Activated CD4-positive, alpha-beta T cell treated with anti-CD3 and anti-CD28 coated beads, Interleukin-2, amount 50 U/mL, for 4 hours (primary cell): ENCODE measurements at places on chromosomes 5 and 9.

- DNase-seq, result peak; percentile 63
These were observed 29.9 kb downstream of the CD180 start for GRCh38 chr5:67166460-67167285.

- DNase-seq, result no peak
These were observed 17.0 kb downstream of the NIPSNAP3B start for GRCh38 chr9:104780796-104781395.

- no peak for DNase-seq
These were observed 31.8 kb upstream of the FRRS1L start for GRCh38 chr9:109198736-109199382.

GRCh38 chr5:113090336-113091106, 113.9 kb downstream of the DCP2 start:
- no peak for DNase-seq

DNA sequence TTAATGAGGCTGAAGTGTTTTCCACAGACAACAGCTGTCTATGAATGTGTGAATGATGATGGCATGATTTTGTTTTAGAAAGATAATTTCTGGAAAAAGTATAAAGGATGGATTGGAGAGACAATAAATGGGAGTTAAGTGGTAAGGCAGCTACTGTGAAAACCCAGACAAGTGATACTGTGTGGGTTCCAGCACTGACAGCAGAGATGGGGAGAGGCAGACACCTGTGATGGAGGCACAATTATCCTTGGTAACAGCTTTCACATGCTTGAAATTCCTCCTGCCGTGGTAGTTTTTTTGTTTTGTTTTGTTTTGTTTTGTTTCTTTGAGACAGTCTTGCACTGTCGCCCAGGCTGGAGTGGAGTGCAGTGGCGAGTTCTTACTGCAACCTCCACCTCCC, 189.3 kb downstream of the DEPDC1B start:
- DNase-seq, result no peak

DNA sequence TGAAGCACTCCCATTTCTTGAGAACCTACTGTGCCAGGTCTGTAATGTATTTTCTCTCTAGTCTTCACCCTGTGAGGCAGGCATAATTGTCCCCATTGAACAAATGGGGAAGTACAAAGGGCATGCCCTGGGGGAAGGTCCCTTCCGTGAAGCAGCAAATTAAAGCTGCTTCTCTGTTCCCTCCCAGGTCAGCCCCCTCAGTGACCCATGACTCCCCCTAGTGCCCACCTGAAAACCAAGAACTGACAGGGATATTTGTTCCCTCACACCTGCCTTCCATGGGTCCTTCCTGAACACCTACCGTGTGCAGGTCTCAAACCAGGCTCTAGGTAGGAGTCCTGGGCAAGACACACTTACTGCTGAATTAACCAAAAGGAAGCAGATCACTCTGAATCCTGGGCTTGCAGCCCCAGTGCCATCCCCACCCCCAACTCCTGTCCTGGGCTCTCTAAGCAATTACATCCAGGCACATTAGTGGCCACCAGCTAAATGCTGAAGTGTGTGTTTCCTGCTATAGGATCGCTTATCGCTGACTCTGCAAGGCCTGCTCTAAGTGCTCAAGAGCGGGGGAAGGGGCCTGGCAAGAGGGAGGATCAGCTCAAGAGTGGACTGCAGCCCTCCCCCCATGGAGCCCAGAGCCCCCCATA, 254.8 kb downstream of the CDK5RAP2 start:
- DNase-seq, result no peak

DNA sequence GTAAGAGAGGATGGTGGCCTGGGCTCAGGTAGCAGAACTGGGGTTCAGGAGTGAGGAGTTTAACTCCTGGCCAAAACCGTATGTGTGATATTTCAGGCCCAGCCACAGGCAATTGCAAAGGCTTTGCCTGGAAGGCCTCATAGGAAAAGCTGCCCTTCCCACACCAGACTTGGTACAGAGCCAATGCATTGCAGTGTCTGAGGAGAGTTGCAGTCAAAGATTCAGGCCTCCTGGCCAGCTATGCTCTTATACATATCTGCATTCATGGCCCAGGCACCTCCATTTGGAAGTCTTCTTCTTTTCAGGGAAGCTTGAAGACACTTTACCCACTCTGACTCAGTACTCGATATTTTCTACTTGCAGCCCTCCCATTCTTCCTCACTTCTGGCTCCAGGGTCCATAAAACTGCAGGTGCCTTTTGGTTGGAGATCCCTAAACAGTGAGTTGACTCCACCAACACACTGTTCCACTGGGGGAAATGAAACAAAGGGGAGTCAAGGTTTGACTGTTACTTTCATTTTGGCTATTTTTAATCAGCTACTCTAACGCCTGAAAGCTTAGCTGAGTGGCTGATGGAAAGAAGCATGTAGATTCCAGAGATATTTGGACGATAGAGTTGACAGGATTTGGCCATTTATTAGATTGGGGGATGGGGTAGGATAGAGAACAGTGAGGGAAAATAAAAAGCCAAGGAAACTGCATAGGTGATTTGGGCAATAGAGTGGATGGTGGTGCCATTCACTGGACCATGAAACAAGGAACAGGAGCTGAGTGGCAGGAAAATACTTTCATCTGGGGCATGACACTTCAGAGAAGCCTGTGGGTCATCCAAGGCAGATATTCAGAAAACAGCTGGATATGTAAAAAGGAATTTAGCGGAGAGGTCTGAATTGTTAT, 30.6 kb upstream of the IL33 start:
- DNase-seq, result no peak

- DNase-seq, result no peak
These were observed 10.7 kb downstream of the SLC25A25 start for GRCh38 chr9:128078504-128079434.

DNA sequence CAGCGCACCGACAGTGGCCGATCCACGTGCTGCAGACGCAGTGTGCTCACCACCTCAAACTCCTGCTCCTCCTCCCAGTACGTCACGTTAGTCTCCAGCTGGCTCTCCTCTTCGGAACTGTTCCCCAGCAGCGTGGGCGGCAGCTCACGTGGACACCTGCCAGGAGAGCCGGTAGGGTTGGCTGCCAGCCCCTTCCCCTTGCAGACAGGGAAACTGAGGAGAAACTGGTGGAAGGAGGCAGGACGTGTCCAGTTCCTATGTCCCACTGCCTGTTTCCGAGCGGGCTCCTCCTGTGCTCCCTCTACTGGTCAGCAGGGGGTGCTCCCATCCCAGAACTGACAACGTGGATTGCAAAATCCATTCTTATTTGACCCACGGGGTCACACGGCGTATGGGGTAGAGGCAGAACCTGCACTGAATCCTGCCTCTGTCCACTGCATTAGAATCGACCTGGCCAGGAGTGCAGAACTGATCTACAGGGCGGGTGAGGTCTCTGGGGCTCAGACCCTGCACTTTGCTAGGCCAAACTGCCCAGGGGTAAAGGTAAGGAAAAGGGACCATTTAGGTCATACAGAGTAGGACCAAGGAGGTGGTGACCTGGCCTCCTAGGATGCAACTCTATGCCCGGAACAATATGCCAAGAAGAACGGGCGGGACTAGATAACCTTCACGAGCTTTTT, 25.7 kb downstream of the PDGFRB start:
- DNase-seq, result peak; percentile 19

GRCh38 chr5:88729084-88729828, 153.7 kb downstream of the MEF2C start:
- DNase-seq, result peak; percentile 29

GRCh38 chr5:44833249-44833648, 24.5 kb downstream of the MRPS30 start:
- DNase-seq, result no peak

DNA sequence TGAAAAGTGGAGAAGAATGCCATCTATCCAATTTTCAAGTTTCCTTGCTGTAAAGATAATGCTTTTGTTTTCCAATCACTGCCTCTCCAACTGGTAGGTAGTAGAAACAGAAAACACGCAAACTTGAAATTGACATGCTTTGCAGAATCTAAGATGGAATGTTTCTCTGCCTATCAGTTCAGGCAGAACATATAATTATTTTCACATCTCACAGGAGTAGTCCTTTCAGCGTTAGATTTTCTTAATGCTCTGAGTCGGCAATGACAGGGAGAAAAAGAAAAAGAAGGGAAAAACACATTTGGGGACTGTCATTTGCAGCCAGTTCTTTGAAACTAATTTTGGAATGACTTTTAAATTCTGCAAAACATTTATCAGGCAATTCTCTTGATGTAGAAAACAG, 818.7 kb upstream of the PTPRD start:
- DNase-seq, result no peak

DNA sequence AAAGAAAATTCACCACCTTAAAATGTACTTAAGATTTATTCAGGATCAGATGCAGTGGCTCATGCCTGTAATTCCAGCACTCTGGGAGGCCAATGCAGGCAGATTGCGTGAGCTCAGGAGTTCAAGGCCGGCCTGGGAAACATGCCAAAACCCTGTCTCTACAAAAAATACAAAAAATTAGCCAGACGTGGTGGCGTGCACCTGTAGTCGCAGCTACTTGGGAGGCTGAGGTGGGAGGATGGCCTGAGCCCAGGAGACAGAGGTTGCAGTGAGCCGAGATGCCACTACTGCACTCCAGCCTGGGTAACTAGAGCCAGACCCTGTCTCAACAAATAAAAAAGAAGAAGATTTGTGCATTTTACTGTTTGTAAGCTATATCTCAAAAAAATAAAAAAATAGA, 34.7 kb upstream of the GFPT2 start:
- DNase-seq, result no peak

DNA sequence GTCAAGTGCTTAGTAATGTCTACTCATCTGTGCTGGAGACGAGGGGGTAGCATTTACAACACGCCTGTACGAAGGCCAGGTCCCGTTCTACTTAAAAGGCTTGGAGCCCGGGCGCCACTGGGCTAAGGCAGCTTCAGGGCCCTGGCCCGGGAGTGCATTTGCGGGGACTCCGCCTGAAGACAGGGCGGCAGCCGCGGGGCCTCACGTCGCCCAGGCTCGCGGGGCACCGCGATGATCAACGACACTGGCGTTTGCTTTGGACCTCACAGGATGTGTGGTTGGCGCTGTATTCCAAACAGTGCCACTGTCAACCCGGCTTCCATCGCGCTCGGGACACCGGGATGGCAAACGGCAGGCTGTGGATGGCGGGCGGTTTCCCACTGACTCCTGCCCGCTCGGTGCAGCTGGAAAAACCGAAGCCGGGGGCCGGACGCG, 1.1 kb upstream of the TENT4A start:
- peak; percentile 13 for DNase-seq

DNA sequence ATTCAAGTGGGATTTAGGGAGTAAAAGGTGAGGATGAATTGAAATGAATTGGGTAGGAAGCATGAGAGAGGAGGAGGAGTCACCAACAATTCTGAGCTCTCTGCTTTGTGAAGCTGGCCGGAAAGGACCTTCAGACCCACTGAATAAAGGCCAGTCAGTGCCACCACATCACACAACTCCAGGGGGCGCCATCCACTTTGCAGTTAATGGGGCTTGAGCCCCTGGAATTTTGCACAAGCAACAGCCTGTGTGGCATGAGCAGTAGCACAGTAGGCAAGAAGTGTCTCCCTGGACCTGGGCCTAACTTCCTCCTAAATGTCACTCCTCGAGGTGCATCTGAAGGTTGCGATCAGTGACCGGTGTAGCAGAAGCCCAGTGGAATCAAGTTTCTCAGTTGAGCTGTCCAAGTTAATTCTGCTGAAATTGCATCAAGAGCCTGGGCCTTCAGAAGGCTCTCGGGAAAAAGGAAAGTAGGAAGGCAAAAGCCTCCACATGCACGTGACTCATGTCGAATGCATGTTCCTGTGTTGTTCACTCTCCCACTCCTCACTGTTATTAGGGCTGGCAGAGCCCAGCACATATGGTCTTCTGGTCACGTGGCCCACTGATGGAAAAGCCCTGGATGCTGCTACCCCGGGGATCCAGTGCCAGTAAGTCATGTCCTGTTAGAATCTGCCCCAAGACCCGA, 27.8 kb upstream of the GLIS3 start:
- DNase-seq, result no peak

GRCh38 chr5:43389679-43390329, 22.4 kb downstream of the CCL28 start:
- peak; percentile 37 for DNase-seq

DNA sequence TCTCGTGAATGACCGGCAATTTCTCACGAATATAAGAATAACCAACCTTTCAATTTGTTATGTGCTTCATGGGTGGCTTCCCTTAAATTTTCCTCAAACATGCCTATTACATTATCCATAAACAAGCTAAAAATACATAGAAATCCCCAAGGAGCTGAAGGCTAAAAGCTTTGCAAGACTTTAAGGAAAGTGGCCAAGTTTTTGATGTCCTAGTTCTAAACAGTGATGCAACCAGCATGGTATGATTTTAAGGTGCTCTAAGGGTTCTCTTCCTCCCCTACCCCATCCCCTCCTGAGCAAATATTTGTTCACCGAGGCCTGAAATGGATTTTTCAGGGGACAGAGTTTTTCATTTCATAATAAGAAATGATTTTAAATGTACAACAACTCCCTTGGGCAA, 79.8 kb downstream of the RGS7BP start:
- no peak for DNase-seq

DNA sequence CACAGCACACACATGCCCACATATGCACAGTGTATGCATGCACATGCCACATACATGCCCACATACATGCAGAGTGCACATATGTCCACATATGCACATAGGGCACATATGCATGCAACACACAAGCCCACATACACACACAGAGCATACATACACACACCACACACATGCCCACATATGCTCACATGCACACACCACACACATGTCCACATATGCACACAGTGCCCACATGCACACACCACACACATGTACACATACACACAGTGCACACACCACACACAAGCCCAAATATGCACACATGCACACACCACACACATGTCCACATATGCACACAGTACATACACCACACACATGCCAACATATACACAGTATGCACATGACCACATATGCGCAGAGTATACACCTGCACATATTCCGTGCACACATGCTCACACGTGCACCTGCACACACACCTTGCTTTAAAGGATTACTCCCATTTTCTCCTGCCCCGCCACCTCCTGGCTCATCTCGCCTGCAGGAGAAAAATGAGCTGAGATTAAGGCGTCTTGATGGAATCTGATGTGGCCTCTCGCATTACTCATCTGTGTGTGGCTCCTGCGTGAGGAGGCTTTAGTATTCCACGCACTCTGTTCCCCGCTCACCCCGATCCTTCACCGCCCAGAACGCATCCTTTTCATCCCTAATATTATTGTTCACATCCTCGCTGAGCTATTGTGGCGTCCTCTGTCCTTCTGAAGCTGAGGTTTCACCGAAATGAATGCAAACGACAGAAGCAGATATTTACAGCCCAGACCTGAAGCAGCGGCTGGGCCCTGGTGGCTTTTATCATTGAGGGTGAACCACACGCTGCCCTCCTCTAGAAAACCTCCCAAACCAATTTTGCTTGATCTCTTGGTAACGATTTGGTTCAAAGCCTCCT, 182.7 kb downstream of the OLFM1 start:
- DNase-seq, result no peak

GRCh38 chr5:96788112-96788749, 19.5 kb downstream of the ERAP1 start:
- DNase-seq, result no peak

DNA sequence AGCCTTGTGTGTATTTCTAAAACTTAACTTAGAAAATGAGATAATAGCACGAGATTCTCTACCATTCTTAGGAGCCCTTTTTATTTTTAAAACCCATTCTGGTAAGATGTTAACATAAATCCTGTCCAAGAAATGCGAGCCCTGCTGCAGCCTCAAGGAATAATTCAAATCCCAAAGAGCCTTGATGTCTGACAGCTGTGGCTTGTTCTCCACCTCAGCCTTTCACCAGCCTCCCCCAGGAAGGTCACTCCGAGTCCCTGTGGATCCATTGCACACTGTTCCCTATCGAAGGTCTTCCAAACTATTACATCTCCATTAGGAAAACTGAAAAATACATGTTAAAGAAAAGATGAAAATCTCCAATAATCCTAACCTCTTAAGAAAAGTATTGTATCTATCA, 98.5 kb upstream of the S1PR3 start:
- no peak for DNase-seq
